ENCODE measurements at places on chromosomes 6 and 20. TPM values are rescaled to one million over a fixed set of nuclear protein-coding genes. Genes with fewer than 3 reads are reported as not detected.

DNA sequence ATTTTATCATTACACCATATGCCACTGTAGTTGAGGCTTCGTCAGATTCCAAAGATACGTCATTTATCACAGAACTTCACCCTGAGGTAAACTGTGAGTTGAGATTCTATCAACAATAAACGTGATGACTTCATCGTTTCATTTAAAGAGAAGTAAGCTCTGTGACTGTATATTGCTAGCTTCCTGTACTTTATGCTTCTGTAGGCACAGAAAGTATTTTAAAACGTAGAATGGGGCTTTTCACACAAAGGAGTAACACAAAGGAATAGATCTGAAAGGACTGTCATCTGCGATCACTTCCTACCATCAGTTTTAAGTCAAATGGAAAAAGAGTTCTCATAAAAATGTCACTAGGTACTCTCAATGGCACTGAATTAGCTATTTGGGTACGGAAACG is 234.4 kb upstream of the MCHR2 start:
- no peak for DNase-seq

GRCh38 chr6:37943436-37944058 is 124.0 kb downstream of the ZFAND3 start:
- DNase-seq = no peak

DNA sequence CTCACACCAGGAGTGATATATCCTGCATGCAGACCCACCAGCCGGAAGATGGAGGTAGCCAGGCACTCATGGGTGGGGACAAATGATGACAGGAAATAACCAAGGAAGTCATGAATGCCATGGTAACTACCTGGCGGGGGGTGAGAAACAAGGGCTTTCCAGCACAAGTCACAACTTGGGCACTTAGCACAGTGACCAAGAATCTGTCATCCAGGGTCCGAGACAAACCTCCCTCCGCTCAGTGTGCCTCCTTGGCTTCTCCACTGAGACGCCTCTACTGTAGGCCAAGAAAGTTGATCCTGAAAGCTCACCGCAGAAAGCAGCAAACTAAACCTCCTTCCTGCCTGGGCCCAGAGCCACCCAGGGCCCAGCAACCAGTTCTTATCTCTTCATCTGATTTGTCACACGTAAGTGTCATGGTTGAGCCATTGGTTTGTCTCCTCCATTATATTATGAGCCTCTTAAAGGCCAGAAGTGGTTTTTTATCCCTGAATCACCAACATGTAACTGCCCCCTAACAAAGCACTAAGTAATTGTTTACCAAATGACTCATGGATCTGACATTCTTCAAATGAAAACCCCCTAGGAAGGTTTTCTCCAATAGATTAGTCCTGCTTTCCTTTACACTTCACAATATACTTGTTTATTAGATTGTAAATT is 84.3 kb upstream of the TAB2 start:
- peak; percentile 31 for DNase-seq

Gene SYNDIG1
- not detected for total RNA-seq

- no peak for DNase-seq
Measured at GRCh38 chr6:52136934-52137467, 49.2 kb upstream of the IL17A start.

DNA sequence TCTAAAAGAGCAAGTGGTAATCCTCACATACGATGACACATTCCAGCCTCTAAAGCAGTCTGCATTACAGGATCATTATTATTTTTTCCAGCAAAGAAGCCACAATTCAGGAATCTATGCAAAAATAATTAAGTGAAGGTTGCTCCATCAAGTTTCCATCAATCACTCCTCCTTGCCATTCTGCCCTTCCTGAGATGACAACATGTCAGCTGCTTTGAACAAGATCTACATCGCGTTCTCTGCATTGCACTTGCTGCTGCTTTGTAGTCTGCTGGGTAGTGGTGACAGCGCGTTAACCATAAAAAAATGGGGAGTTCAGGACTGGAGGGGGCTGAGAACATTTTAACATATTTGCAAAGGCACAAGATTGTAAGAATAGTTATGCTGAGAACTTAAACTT is 147.7 kb downstream of the GMPR start:
- DNase-seq = no peak

Gene PTK6
- total RNA-seq = 0.14 TPM

GRCh38 chr6:34945317-34945716 is 56.3 kb downstream of the ANKS1A start:
- DNase-seq = no peak

DNA sequence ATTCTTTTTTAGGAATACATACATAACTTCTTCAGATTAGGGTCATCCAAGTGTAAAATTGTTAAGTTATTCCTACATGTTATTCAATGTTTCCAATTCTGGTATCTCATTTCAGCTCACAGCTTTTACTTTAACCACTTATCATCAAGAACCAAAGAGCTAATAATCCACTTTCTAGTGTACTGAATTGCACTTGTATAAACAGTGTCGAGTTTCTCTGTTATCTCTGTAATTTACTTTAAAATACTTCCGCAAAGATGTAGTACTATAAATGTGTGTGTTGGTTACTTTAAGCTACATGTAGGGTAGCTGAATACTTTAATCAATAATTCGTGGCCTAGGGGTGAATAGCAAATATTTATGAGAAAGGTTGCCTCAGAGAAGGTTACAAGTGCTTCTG is 8.8 kb upstream of the GJA1 start:
- no peak for DNase-seq

DNA sequence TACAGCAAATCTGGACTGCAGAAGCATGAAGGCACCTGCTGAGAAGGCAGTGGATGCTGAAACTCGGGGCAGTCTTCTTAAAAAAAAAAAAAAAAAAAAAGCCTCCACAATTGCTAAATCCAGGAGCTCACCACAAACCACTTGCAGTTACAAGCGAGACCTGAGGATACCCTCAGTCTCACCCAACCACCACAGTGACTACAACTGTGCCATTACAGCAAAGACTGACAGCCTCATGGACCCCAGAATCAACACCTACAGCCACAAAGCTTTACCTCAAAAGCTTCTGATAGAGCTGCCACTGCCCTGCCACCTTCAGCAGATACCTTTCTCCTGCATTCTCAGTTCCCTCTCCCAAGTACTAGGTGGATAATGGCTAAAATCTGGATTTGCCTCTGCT is 9.0 kb downstream of the COL21A1 start:
- no peak for DNase-seq

DNA sequence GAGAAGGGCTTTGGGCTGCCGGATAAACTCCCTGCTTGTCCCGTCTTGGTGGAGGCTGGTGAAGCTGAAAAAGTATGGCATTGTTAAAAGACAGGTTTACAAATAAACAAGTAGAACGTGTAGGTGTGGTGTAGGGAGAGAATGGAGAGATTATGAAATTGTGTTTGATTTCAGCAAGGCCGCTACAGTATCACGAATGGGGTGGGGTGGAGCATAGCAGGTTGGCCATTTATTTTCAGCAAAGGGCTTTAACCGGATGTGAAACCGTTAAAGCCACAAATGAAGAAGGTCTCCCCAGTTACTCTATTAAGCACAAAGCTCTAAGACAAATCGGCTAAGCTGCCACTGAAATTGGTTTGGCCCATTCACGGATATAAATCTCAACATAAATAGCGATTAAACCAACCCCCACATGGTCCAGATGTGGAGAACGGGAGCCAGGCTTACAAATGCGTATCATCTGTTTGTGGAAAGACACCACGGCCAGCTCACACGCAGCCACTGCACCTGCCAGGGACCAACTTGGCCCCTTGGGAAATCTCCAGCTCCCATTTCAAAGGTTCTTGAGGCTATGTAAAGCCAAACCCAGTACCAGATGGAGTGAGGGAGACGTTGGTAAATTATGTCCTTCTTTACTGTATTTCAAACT is 94.0 kb downstream of the ZMYND8 start:
- no peak for DNase-seq

Gene C6orf163
- 1.1 TPM for total RNA-seq

DNA sequence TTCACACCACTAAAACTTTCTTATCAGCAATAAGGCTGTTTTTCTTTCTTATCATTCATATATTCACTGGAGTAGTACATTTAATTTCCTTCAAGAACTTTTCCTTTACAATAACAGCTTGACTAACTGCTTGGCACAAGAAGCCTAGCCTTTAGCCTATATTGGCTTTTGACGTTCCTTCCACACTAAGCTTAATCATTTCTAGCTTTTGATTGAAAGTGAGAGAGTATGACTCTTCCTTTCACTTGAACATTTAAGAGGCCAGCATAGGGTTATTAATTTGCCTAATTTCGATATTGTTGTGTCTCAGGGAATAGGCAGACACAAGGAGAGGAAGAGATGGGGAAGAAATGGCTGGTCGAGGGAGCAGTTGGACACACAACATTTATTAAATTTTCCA is 23.6 kb downstream of the THEMIS start:
- no peak for DNase-seq

Gene OR2H1
- total RNA-seq = not detected

Gene TMEM63B
- total RNA-seq = 19.0 TPM

DNA sequence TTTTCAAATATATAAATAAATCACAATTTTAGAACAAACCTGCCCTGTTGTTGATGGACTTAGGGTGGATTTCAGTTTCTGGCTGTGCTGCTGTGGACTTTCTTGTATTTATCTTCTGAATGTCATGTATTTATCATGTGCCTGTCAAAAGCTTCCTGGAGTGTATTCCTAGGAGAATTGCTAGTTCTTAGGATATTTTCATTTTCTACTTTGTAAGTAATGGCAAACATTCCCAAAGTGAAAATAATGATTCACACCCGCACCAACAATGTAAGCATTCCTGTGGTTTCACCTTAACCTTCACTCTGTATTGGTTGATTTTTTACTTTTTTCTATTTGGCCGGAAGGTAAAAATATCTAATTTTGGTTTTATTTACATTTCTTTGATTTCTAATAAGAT is 387.8 kb downstream of the SMOC2 start:
- DNase-seq = no peak

- DNase-seq = no peak
Measured at GRCh38 chr20:57205606-57206219, 60.7 kb downstream of the BMP7 start.

GRCh38 chr20:57173041-57173440 is 93.4 kb downstream of the BMP7 start:
- no peak for DNase-seq

Gene CALHM5
- not detected for total RNA-seq

Gene SLC17A3
- total RNA-seq = 0.22 TPM

GRCh38 chr6:80335121-80335531 is 228.7 kb downstream of the BCKDHB start:
- no peak for DNase-seq

GRCh38 chr6:43515808-43516207 is 918 bp downstream of the YIPF3 start:
- no peak for DNase-seq

GRCh38 chr6:119727504-119728219 is 378.1 kb upstream of the MAN1A1 start:
- DNase-seq = no peak

GRCh38 chr20:4483486-4483885 is 238.2 kb upstream of the PRND start:
- no peak for DNase-seq

Gene AIF1
- total RNA-seq = 71.2 TPM

Gene HMGCLL1
- not detected for total RNA-seq

DNA sequence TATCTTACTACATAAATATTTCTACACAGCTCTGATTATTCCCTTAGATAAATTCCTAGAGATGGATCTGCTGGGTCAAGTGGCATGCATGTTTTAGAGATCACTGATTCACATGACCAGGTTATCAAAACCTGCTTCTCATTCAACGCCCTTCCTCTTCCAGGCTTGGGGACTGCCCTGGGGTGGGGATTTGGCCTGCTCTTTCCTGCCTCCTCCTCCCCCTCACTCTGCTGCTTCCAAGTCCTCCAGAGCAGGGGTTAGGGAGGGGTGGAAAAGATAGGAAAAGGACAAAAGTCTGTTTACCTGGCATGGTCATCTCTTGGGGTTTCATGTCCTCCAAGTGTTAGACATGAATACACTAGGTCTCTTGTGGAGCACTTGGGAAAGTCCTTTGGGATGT is 105.6 kb upstream of the GPR6 start:
- DNase-seq = no peak

DNA sequence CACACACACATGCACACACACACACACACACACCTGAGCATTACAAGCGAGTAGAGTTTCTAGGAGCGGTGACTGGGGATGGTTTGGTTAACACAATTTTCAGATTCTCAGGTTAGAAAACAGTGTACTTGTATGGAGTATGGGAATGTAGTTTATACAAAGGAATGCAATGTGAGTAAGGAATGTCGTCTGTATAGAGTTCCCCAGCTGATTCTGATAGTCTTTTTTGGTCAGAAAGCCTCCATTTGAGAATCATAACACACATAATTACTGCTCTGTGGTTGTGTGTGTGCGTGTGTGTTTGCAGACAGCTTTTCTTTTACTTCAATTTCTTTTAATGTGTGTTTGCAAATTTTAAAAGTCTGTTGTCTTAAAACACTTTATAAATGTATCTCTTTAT is 93.2 kb downstream of the MYO6 start:
- no peak for DNase-seq

Gene DOK5
- not detected for total RNA-seq

DNA sequence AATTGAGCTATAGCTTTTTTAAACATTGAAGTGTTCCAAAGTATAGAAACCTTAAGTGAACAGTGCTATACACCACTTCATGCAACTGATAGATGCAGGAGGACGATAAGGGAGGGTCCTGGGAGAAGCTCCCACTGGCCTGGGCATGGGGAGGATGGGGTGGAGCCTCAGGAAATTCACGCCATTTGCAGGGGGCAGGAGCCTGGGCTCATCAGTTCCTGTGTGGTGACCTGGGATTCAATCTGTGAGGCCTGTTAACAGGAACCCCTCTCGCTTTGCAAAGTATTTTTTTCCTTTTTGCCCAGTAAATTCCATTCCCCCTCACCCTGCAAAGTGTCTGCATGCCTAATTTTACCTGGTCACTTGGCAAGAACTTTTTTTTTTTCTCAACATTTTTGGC is 11.0 kb upstream of the ASCC3 start:
- no peak for DNase-seq

DNA sequence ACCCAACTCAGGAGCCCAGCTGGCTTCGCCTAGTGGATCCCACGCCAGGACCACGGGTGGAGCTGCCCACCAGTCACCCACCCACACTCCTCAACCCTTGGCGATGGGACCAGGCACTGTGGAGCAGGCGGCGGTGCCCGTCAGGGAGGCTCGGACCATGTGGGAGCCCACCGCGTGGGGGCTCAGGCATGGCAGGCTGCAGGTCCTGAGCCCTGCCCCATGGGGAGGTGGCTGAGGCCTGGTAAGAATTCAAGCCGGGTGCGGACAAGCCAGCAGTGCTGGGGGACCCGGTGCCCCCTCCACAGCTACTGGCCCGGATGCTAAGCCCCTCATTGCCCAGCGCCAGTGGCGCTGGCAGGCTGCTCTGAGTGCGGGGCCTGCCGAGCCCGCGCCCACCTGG is 123.1 kb upstream of the LGSN start:
- DNase-seq = no peak

- DNase-seq = no peak
Measured at GRCh38 chr6:10385524-10386132, 29.2 kb downstream of the TFAP2A start.

All from CD8-positive, alpha-beta T cell (primary cell).